Fibroblast of the aortic adventitia (primary cell): ENCODE measurements at places on chromosomes 7 and 10.

DNA sequence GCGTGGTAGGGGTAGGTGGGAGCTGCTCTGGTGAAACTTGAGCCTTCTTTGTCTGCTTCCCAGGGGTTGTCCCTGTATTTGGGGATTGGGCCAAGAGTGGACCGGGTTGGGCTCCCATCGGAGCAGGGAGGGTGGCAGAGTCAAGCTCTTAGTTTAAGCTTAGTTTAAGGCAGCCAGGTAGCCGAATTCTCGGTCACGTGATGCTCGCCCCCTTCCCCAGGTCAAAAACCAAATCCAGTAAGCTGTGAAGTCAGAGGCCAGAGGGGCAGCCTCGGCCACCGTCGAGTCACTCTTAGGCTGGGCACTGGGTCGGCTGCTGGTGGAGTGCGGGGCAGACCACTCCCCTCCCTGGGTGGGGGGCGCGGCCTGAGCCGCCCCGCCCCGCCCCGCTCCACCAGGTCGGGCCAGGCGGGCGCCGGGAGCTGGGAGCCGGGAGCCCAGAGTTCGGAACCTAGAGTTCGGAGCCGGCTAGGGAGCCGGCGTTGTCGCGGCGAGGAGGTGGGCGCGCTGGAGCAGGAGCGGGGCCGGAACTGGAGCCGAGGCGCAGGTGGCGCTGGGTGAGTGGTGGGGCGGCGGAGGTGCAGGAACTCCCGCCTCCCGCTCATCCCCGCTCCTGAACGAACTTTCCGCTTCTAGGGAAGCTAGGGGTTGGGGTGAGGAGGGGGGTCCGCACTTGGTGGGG, 2.8 kb upstream of the LZTS2 start:
- no peak for DNase-seq

DNA sequence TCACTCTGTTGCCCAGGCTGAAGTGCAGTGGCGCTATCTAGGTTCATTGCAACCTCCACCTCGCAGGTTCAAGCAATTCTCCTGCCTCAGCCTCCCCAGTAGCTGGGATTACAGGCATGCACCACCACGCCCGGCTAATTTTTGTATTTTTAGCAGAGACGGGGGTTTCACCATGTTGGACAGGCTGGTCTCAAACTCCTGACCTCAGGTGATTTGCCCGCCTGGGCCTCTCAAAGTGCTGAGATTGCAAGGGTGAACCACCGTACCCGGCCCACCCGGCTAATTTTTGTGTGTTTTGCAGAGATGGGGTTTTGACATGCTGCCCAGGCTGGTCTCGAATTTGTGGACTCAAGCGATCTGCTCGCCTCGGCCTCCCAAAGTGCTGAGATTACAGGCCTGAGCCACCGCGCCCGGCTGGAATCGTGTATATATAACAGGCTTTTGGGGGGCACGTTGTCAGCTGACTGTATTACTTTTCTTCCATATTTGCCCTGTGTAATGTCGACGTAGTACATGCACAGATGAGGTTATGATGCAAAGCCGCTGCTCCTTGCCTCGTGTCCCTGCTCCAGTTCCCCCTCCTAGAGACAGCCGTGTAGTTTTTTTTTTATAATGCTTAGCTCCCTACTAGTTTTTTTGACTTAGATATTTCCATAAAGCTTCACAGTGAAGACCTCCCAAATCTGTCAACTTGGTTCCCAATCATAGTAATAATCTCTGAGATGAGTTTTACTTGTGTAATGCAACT, 883 bp upstream of the TRA2A start:
- no peak for DNase-seq

- no peak for DNase-seq
Measured at GRCh38 chr10:62199584-62199983, 69.1 kb downstream of the RTKN2 start.

- no peak for DNase-seq
Measured at GRCh38 chr10:49344840-49345239, 45.9 kb downstream of the C10orf71 start.

DNA sequence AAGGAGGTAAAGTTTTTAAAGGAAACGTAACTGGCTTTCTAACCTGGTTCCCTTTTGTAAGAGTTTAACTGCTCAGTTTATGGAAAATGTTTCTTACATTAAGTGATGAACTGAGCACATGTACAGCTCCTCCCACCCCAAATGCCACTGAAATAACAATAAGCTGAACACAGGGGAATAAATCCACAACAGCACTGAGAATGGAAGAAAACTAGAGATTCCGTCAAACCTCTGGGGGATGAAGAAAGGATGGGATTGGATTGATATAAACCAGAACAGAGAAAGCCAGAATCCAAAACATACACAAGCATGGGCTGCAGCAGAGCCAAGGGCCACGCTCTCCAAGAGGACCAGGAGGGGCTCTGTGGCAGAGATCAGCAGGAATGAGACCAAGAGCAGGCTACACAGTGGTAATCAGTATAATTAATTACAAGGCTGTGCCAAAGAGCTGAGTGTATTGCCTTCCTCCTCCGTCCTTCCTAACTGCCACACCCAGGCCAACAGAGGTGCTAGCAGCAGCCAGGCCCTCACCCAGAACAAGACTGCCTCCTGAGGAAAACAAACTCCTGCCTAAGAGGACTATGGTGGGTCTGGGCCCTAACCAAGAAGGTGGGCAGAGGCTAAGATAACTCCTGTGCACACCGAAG, 73.9 kb downstream of the KIAA1549 start:
- DNase-seq: peak; percentile 18

GRCh38 chr10:69326692-69327091, 48.4 kb downstream of the HK1 start:
- no peak for DNase-seq

DNA sequence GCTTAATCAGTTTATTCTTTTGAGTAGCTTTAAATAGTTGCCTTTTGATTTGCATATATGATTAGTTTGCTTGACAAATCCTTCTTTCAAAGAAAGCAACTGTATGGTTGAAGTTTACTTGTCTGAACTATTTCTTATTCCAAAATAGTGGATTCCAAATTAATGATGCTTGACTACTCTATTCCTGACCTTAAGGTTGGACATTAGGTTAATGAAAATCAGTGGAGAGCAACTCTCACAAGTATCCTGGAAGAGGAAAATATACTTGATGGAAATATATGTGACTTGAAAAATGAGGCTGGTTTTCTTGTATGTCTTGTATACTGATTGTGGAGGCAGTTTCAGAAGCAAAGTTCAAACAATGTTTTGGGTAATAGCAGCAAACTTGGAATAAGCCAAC, 369.2 kb upstream of the PODXL start:
- DNase-seq: no peak

DNA sequence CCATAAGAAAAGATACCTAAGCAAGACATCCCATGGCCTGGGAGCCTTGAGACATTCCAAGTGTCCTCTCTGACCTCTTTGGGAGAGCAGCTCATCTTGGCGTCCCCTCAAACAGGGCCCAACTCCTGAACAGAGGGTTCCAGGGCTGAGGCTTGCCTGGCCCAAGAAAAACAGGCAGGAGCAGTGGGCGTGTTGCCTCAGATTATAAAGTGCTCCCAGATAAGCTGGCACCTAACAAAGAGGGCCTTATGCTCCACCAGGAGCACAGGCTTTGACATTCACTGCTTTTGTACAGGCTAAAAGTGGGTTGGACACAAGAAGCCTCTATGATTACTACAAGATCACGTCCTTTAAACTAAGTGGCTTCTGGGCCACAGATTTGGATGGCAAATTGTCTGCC, 193.1 kb downstream of the FGFR2 start:
- DNase-seq: no peak

DNA sequence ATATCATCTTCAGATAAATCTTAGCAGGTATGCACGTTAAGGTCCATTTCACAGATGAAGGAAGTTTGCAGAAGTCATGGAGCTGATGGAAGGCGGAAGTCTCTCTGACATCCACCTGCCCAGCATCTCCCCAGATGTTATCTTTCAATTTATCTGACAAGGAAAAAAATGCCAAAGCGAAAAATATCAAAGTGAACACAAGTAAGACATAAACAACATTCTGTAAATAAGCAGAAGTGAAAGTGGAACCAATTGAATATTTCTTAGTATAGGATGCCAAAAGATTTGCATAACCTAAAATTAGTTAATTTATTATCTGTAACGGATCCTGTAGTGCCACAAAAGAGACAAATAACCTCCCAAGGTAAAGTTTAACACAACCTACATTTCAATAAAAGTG, 73.6 kb upstream of the NEBL start:
- no peak for DNase-seq

- no peak for DNase-seq
Measured at GRCh38 chr7:26186364-26187311, 13.9 kb downstream of the HNRNPA2B1 start.

DNA sequence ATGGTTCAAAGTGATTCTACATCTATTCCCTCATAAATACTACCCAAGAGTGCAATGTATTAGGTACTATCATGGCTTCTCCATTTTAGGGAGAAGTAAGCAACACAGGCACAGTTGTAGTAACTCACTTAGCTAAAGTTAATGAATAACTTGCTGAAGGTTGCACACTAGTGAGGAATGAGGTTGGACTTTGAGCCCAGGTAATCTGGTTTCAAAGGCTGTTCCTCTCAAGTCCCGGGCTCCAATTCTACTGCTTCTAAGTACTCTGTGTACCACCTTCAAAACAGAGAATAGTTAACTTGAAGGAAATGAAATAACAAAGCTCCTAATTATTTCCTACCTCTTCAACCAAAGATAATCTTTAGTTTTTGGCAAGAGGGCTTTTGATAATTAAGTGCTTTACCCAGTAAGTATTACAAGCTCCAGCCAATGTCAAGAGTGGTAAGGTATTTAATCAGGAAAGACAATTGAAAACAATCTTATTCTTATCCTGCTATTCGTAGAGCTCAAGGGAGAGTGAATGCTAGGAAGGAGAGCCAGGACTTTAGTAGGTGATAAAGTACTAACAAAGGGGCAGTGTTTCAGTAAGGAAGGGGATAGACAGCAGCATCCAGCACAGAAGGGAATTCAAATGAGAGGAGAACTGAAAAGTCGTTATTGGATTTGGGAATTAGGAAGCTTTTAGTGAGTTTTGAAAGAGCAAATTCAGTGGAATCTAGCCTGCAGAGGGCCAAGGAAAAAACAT, 158.2 kb upstream of the PTPRZ1 start:
- no peak for DNase-seq

DNA sequence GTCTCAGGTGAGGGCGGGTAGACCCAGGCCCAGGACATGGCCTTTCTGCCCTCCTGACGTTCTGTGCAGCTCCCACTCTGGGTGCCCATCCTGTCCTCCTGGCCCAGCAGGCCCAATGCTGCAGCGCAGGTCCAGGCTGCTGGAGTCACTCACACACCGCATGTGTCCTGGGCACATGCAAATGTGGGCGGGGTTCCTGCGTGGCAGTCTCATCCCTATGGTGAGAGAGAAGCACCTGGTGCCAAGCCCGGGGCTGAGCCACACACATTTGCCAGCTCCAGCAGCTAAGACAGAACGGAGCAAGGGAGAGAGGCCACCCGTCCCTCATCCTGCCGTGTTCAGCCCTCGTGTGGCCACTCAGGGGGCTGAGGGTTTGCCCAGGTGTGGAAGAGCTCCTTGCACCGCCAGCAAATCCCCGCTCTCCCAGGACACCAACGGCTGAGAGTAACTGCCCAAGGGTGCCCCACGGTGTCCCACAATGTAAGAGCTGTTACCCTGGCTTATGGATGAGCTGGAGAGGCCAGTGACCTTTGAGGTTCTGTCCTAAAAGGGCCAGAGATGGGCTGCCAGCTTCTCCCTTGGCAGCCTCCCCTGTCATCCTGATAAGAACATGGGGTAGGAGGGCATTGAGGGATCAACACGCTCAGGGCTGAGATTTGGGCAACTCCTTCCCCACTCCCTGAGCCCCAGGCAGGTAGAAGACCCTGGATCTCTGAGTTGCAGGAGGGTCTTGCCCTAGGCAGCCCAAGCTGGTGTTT, 4.4 kb downstream of the FUOM start:
- no peak for DNase-seq

DNA sequence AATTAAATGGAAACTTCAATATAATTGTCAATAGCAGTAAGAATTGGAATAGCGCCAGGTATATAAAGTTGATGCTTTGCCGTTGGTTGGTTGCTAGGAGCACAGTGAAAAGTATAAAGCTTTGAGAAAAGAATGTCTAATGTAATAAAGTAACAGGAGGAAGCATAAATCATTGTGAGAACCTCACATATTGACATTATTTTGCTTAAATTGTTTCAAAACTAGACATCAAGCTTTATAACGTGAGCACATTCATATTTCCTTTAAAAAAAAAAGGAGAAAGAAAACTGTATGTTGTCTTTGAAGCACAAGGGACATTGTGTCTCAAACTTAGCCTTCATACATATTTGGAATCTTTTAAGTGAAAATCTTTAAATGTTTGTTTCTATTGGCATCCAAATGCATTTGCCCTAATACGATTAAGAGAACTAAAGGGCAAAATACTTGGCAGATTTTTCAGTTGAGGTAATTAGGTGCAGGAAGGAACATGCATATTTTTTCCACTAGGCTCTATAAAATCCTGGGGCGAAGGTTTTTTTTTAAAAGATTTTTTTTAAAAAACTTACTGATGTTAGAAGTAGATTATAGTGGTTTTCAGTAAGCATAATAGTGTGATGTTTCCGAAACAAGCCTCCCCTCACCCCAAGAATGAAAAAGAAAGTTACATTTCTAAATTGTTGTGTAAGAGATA, 92.4 kb downstream of the ARID5B start:
- peak; percentile 63 for DNase-seq

GRCh38 chr7:84389242-84389641, 194.7 kb upstream of the SEMA3A start:
- DNase-seq: no peak

DNA sequence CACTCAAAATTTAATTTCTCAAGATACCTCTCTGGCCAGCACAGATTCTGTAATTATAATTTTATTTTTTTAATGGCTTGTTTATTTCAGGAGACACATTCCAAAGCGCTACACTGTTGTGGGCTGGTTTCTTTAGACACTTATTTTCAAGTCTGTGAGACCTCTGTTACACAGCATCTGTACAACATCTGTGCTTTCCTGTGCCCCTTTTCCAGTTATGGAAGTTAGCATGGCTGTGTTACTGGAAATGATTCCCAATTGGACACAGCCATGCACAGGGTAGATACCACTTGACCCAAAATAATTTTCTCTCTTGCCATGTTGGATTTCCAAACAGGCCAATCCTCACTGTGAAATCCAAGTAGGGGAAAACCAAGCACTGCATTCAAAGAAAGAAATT, 172.3 kb upstream of the ADCY1 start:
- DNase-seq: no peak

DNA sequence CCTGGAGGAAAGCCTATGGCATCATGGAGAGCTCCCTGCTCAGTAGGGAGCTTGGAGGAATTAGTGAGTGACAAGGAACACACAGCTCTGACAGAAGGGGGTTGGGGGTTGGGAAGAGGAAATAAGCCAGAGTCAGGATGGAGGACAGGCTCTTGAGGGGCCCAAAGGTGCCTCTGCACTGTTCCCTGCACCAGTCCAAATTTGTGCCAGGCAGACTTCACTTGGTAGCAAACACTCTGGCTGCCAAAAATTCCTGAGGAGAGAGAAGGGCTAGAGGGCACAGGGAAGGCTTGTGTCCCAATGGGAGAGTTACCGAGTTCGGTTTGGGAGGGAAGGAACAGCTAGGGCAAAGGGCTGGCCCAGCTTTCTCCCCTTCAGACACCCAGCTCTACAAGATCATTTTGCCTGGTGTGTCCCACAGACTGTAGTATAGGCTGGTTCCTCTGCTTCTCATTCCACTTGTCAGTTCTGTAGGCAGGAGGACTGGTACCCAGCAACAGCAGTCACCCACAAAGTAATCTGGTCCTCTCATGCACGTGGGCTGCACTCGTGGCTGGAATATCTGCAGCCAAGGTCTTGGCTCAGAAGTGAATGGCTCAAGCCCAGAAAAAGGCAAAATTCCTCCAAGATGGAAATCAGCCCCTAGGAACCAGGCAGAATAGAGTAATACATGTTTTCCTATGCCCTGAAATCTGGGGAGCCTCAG, 8.0 kb upstream of the KCNIP2 start:
- DNase-seq: peak; percentile 72
